ENCODE measurements at places on chromosomes 11 and 22.

DNA sequence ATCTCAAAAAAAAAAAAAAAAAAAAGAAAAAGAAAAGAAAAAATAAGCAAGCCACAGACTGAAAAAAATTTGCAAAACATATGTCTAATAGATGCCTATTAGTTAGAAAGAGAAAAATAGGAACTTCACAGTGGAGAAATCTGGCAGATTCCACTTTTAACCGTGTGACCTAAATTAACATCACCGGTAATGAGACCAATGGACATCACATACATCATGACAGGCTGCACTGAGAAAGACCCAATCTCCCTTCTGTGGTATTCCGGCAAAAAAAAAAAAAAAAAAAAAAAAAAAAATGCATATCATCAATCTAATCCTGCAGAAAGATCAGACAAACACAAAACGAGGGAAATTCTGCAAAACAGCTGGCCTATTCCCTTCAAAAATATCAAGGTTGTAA is 46.7 kb upstream of the CECR2 start:
- no peak for DNase-seq

DNA sequence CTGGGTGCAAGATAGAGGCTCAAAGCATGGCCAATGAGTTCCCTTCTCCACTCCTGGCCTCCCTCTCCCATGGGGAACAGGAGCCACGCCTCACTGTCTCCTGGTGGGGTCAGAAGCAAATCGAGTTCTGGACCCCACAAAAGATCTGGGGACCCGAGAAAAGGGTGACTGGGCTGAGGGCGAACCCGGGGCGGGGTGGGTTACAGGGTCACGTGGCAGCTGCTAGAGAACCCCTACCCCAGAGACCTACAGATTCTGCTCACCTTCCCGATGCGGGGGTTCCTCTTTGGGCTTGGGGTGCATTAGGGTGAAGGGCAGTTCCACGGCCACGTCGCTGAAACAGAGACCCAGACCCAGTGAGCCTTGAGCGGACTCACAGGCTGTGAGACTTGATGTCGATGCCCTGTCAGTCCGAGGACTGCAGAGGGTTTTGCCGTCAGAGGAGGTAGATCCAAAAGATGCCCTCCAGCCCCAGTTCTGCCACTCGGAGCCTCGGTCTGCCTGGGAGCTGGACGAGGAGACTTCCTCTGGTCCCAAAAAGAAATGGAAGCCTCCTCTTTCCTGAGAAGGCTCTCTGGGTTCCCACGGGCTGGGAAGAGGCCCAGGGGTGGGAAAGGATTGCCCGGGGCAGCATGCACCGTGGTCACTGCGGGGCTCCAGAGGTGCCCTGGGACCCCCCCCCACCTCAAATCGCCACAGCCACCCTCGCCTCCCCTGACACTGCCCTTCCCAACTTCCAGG is 28.2 kb downstream of the TPBGL start:
- no peak for DNase-seq

GRCh38 chr11:83827940-83828554 is 541.9 kb upstream of the CCDC90B start:
- no peak for DNase-seq

DNA sequence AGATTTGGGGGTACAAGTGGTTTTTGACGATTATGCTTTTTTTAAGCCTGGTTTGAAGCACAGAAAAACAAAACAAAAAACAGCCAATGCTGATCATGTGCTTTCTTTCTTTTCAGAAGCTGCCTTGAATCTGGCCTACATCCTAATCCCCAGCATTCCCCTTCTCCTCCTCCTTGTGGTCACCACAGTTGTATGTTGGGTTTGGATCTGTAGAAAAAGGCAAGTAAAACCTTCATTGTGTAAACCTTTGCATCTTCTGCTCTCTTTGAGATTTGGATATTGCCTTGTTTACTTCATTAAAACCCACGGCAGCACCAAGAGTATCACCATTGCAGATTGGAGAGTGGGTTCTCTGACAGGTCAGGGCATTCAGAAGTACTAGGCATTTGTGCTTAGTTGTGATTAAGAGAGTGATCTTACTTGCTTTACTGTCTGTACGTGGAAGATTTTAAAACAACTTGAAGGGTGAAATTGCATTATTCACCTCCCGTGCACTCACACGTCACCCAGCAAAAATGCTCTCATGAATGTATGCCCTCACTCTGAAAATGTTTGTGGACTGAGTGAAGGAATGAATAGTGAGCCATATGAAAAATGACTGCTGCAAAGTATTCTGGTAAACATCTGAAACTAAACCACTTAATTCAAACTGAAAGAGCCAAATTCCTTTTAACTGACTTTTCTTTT is 17.0 kb downstream of the LAYN start:
- DNase-seq: no peak

DNA sequence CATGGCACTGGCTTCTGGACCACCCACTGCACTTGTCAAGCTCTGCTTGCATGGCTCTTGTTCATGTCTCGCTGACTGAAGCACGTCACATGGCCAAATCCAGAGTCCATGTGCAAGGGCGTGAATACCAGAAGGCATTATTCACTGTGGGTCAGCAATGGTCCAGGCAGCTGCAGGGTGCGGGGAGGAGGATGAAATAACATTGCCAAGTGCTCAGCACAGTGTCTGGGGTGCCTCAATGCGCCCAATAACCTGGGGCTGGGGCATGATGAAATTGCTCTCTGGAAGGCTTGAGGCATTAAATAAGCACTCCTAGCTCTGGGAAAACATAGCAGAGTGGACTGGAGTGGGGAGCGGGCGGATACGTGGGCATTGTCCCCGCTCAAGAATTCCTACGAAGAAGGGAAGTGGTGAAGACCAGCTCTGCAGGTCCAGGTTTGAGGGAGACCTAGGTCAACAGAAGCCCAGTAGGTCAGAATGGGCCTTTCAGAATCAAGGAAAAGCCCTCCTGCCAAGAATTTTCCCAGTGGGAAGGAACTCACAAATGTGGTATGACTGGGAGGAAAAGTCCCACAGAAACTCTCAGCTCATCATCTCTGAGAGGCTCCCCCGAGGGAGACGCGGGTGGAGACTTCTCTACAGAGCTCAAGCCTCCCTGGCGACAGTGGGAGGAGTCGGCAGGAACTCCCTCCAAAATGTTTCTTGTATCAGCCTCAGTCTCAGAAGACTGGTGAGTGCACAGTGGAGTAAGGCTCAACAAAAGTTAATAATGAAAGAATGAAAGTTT is 15.3 kb upstream of the ACCSL start:
- no peak for DNase-seq

DNA sequence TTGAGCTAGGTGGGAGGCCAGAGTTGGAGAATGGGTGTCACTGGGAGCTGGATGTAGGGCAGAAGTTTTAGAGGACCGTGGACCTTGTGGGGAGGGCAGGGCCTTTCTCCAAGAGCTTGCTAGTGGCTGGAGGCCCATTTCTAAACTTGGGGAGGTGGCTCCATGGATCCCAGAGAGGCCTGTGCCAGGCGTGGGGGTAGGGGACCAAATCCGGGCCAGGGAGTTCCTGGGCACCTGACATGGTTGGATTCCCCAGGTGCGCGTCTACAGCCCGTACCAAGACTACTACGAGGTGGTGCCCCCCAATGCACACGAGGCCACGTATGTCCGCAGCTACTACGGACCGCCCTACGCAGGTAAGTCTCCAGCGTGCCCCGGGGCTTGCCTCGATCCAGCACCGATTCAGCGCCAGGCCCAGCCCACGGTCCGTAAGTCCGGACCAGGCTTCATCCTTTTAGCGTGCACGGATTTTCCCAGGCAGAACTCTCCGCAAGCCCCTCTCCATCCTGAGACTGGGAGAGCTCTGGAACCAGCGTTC is 14.2 kb downstream of the PLEKHB1 start:
- no peak for DNase-seq

- no peak for DNase-seq
Measured at GRCh38 chr22:23262518-23263332, 82.4 kb downstream of the BCR start.

- no peak for DNase-seq
Measured at GRCh38 chr11:75450236-75450635, 17.2 kb upstream of the KLHL35 start.

- DNase-seq: no peak
Measured at GRCh38 chr11:88544656-88545280, 207.2 kb upstream of the CTSC start.

All from activated T-cell treated with anti-CD3 and anti-CD28 coated beads for 1 hour (primary cell).